Immature natural killer cell (primary cell): ENCODE measurements at places on chromosomes 7 and 10. TPM values are rescaled to one million over a fixed set of nuclear protein-coding genes. Genes with fewer than 3 reads are reported as not detected.

- no peaks in the 10 kb centered on the region for H3K4me1 ChIP-seq
- H3K27me3 ChIP-seq: no peaks in the 10 kb centered on the region
- no peak for DNase-seq
Measured at GRCh38 chr7:112855227-112855626, 65.0 kb upstream of the TMEM168 start.

- no peak overlapping the region for H3K27ac ChIP-seq
- peaks cover 4% of the 10 kb centered on the region for H3K27me3 ChIP-seq
- peaks cover 17% of the 10 kb centered on the region for H3K36me3 ChIP-seq
- no peak for DNase-seq
- peaks cover 27% of the 10 kb centered on the region for H3K4me1 ChIP-seq
Measured at GRCh38 chr7:142094861-142095260, 16.7 kb upstream of the MGAM2 start.

GRCh38 chr10:84613336-84614021 lies 285.1 kb downstream of the CCSER2 start:
- no peak overlapping the region for H3K4me3 ChIP-seq
- H3K27me3 ChIP-seq: peaks cover 4% of the 10 kb centered on the region
- no peaks in the 10 kb centered on the region for H3K36me3 ChIP-seq
- no peak for DNase-seq

DNA sequence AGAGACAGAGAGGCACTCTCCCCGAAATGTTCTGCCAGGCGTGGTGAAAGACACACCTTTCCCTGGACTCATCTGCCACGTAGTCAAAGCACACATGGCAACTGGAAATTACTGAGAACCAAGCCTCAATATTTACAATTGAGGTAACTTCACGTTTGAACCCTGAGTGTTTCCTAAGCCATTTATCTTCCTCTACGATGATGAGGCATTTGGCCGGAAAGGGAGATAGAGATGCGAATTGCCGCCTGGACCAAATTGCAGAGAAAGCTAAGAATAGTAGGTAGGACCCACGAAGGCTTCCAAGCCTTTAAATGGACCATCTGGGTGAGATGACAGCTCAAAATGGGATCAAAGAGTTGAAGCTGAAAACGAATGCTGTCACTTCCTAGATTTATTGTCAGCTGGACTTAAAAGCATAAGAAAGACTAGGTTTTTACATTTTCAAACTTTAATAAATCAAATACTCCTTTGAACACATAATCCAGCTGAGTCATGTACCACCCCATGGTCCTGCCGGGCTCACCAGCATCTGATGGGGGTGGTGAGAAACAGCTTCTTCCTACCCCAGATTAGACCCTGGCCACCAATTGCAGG lies 135.6 kb upstream of the LYZL2 start:
- H3K36me3 ChIP-seq: no peaks in the 10 kb centered on the region
- H3K4me3 ChIP-seq: no peak overlapping the region
- peaks cover 2% of the 10 kb centered on the region for H3K27me3 ChIP-seq
- H3K27ac ChIP-seq: no peak overlapping the region
- no peak for DNase-seq
- no peaks in the 10 kb centered on the region for H3K4me1 ChIP-seq

DNA sequence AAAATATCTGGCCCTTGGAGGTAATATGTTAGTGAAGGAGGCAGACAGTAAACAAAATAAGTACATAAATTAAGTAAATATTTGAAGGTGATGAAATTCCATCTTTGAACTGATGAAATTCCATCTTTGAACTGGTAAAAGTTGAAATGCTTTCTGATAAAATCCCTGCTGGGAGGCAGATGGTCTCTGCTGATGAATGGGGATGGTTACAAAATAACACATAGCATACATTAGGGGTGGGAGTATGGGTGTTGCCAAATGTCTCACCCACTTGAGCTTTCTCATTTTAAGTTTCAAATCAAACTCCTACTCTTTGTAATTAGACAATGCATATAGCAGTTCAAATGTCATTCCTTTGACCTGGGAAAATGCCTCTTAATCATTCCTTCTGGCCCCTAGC lies 77.5 kb upstream of the SORCS3 start:
- H3K27me3 ChIP-seq: peaks cover 7% of the 10 kb centered on the region
- no peak overlapping the region for H3K4me3 ChIP-seq
- H3K27ac ChIP-seq: no peak overlapping the region
- DNase-seq: no peak
- H3K36me3 ChIP-seq: no peaks in the 10 kb centered on the region
- H3K4me1 ChIP-seq: no peaks in the 10 kb centered on the region

DNA sequence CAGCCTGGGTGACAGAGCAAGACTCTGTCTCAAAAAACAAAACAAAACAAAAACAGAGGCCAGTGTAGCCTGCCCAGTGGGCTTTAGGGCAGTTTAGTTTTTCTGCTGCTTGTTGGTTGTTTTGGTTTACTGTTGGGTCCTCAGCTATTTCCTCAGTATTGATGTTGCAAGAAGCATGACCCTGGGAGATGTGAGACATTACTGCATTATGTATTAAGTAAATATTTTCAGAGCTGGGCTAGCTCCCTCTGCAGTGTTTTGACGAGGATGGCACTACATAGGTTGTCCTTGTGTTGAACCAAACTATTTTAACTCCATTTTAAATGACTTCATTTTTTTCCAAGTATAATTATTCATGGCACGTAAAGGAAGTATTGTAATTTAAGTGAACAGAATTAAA lies 4.8 kb downstream of the AKAP9 start:
- no peak overlapping the region for H3K4me3 ChIP-seq
- peaks cover 2% of the 10 kb centered on the region for H3K27me3 ChIP-seq
- H3K36me3 ChIP-seq: peaks cover 4% of the 10 kb centered on the region
- peak overlapping the region; percentile 72 for H3K27ac ChIP-seq

GRCh38 chr7:122123746-122124145 lies 20.3 kb downstream of the AASS start:
- H3K4me1 ChIP-seq: no peaks in the 10 kb centered on the region
- peaks cover 2% of the 10 kb centered on the region for H3K27me3 ChIP-seq
- H3K4me3 ChIP-seq: no peak overlapping the region
- no peak for DNase-seq

GRCh38 chr10:113060201-113061053 lies 110.4 kb downstream of the TCF7L2 start:
- no peaks in the 10 kb centered on the region for H3K27me3 ChIP-seq
- no peak overlapping the region for H3K4me3 ChIP-seq
- H3K4me1 ChIP-seq: no peaks in the 10 kb centered on the region
- H3K36me3 ChIP-seq: no peaks in the 10 kb centered on the region
- H3K27ac ChIP-seq: no peak overlapping the region

GRCh38 chr10:80265740-80266512 lies 23.5 kb downstream of the MAT1A start:
- H3K4me1 ChIP-seq: no peaks in the 10 kb centered on the region
- no peak overlapping the region for H3K4me3 ChIP-seq
- H3K27ac ChIP-seq: no peak overlapping the region
- no peak for DNase-seq
- H3K27me3 ChIP-seq: peaks cover 3% of the 10 kb centered on the region

DNA sequence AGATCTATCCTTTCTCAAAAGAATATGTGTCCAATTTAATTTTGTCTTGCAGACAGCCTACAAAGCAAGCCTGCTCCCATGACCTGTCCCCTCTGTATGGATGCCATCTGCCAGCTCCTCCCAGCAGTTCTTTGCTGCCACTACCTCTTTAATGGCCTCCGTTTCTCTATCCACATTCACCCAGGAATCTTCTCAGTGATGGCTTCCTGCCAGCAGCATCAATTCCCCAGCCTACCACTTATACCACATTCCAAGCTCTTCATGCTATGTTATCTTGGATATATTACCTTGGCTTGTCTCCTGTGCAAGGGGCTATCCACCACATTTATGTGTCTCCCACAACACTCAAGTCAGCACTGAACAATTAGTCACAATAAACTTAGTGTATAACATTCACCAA lies 133.2 kb downstream of the VPS50 start:
- H3K36me3 ChIP-seq: no peaks in the 10 kb centered on the region
- H3K27me3 ChIP-seq: peaks cover 1% of the 10 kb centered on the region

GRCh38 chr7:125430013-125430412 lies 500.4 kb upstream of the POT1 start:
- no peaks in the 10 kb centered on the region for H3K36me3 ChIP-seq
- no peak overlapping the region for H3K4me3 ChIP-seq
- no peaks in the 10 kb centered on the region for H3K27me3 ChIP-seq
- H3K4me1 ChIP-seq: peaks cover 7% of the 10 kb centered on the region
- no peak for DNase-seq
- H3K27ac ChIP-seq: no peak overlapping the region

DNA sequence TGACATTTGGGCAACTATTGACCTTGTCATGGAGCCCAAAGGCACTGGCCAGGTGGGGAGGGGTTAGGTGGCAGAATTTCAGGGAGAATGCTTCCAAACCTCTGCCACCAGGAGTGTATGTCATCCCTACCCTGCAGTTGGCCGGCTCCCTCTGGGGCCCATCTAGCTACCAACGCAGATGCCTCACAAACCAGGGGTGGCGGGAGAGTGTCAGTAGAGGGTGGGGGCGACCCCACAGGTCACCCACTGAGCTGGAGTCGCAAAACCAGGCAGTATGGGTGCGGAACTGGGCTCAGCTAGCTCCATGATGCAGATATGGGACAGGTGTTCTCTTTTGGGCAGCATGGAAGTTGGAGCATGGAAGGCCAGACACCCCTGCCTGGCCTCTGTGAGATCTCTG lies 51.4 kb downstream of the FAM241B start:
- H3K27ac ChIP-seq: no peak overlapping the region
- H3K27me3 ChIP-seq: peaks cover 5% of the 10 kb centered on the region
- H3K4me1 ChIP-seq: no peaks in the 10 kb centered on the region
- DNase-seq: no peak

DNA sequence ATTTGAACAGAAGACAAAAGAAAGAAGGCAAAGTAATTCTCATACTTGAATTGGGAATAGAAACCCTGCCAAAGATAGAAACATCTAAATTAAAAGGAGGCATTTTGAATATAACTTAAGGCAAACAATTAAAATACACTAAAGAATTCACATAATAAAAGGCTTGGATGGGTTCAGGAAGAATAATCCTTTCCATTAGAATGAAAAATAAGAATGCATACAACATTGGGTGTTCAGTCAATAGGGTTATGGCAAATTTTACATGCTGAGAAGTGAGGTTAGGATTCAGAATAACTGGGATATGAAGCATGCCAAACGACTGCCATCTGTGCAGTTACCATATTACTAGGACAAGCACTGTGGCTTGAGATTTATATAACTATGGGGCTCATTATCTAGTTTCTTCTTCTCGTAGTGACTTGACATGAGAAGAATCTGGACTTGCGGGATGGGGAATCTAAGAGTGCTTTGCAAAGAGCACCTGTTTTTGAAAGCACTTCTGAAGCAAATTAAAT lies 326.5 kb downstream of the THSD7A start:
- H3K27me3 ChIP-seq: no peaks in the 10 kb centered on the region
- H3K36me3 ChIP-seq: no peaks in the 10 kb centered on the region
- no peak for DNase-seq

- H3K4me3 ChIP-seq: no peak overlapping the region
- H3K36me3 ChIP-seq: no peaks in the 10 kb centered on the region
- H3K4me1 ChIP-seq: peaks cover 38% of the 10 kb centered on the region
Measured at GRCh38 chr7:77425101-77426051, 9.2 kb upstream of the GSAP start.

- no peak overlapping the region for H3K27ac ChIP-seq
Measured at GRCh38 chr7:29017713-29018112, 59.6 kb upstream of the TRIL start.

DNA sequence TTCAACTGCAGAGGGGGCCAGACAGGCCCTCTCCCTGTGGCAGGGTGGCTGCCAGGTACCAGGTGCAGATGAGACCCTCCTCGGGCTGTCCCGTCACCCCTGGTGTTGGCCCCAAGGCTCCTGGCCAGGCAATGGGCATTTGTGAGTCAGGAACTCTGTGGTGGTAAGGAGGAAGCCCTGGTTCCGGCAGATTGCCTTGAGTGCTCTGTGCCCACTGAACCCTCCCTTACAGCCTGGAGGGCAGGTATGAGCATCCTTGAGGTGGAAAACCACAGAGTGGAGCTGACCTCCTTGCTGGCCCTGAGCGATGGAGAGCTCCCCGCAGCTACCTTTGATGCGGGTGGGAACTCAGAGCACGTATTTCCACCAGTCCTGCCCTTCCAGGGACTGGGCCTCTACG lies 2.0 kb downstream of the PAOX start:
- H3K27ac ChIP-seq: no peak overlapping the region
- no peaks in the 10 kb centered on the region for H3K36me3 ChIP-seq
- no peak overlapping the region for H3K4me3 ChIP-seq
- no peaks in the 10 kb centered on the region for H3K27me3 ChIP-seq
- H3K4me1 ChIP-seq: peaks cover 8% of the 10 kb centered on the region
- DNase-seq: no peak

DNA sequence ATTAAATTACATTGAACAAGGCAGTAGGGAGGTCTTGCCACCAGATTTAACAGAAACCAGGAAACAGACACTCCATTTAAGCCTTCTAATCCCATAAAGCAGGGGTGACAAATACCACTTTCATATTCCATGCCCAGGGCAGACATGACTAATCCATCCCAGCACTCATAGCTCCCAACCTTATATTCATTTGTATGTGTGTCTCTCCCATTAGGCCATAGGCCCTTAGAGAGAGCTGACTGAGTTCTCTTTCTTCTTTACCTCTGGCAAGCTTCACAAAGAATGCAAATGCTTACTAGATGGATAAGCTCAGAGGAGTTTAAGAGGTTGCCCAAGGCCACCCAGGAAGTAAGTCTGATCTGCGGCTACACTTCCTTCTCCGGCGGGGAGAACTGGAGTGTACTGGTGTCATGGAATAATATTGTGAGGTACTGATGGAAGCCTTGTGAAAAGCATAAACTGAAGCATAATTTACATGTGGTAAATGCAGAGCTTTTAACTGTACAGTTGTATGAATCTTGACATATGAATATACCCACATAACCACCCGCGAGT lies 239.7 kb upstream of the HABP2 start:
- no peaks in the 10 kb centered on the region for H3K4me1 ChIP-seq
- H3K27ac ChIP-seq: no peak overlapping the region
- no peak overlapping the region for H3K4me3 ChIP-seq
- no peaks in the 10 kb centered on the region for H3K36me3 ChIP-seq
- no peak for DNase-seq
- H3K27me3 ChIP-seq: peaks cover 2% of the 10 kb centered on the region

Gene PODXL
- polyA plus RNA-seq: not detected

Gene TEX47
- polyA plus RNA-seq: not detected

Gene EGFR
- polyA plus RNA-seq: not detected

Gene TM9SF3
- 87.2 TPM for polyA plus RNA-seq
